Memory B cell (primary cell): ENCODE measurements at places on chromosomes 6 and 20.

DNA sequence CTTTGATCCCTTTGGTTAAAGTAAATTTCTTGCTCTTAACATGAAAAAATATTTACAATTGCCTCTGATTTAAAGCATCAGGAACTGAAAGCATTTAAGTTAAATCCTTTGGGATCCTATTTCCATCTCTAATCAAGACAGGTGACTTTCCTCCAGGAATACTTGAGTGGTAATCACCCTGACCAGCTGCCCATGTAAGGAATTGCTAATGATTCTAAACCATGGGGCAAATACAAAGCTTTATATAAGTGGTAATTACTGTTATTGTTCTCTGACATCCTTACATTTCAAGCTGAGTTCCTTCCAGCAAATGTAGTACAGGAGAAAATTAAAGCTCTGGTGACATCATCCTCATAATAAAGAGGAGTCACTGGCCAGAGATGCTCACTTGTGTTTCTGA lies 100.6 kb downstream of the CRYBG1 start:
- DNase-seq, result no peak

GRCh38 chr6:135087403-135087802 lies 32.8 kb upstream of the HBS1L start:
- DNase-seq, result no peak

GRCh38 chr6:17385660-17386059 lies 7.7 kb upstream of the CAP2 start:
- no peak for DNase-seq

GRCh38 chr6:167212713-167213005 lies 54.9 kb upstream of the GPR31 start:
- DNase-seq, result no peak

DNA sequence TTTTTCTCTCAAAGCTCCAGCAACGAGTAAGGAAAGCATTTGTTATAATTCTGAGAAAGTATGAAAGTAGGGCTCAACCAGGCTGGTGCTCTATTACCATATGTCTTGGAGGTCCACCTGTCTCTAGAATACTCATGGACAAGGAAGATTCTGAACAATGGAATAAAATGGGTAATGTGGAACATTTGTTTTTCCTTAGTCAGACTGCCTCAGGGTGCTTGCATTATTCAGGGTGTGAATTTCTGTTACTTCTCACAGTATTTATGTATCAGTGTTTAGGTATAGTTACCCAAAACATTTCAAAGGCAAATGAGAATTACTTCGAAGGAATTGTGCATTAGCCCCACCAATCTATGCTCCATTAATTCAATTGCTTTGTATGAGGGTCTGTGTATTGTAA lies 586.2 kb upstream of the CITED2 start:
- no peak for DNase-seq

DNA sequence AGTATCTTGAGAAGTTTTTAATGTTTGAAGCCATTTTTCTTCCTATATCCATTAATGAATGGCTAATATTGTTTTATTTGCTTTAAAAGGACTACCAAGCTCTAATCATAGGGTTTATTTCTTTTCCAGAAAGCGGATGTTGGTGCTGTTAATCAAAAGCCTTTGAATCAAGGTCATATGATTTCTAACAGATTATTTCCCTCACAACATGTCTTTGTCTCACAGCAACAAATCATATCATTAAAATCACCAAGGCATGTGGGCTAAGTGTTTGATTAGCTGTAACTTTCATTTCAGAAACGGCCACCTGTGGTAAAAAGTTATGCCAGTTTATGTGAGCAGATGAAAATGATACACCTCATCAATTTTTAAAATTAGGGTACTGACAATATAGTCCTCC lies 21.7 kb downstream of the TRAF3IP2 start:
- DNase-seq, result no peak

DNA sequence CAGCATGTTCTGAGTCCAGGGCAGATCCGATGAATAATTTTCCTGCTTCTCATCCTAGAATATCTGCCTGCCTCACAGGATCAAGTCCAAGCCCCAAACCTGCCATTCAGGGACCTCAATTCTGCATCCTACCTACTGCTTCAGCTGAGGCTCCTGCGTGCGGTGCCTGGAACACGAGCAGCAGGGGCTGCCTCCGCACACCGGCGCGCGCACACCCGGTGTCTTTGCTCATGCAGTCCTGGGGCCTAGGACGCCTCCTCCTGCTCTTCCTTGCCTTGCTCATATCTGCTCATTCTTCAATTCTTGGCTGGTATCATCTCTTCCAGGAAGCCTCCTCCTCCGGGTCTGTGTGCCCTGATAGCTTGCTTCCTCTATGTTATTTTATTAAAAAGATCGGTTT lies 81.1 kb upstream of the AGPAT4 start:
- DNase-seq, result no peak

DNA sequence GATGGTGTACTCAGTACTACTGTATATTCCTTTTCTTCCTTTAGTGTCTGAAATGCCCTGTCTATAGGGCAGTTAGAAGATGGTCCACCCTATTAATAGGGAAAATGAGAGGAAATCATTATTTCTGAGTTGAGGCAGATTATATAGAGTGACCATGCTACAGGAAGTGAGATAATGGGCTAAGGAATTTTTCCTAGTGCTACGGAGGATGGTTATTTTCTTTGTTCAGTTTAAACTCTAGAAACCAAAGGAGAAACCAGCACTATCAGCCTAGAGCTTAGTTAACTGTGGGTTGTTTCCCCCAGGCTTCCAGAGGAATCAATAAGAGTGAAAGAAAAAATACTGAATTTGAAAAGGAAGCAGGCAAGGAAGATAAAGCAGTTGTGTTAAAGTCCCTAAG lies 474 bp downstream of the TSBP1 start:
- no peak for DNase-seq

GRCh38 chr6:33116417-33116816 lies 40.6 kb downstream of the HLA-DPB1 start:
- no peak for DNase-seq

- DNase-seq, result no peak
Observed at GRCh38 chr20:56411759-56412472, at the start of gene CASS4. Gene CASS4 (plus strand): TSS chr20:56412260. CDS start chr20:56412459, 199 bp downstream.
